NCI-H510A (cell line): ENCODE measurements at places on chromosomes 11 and 22.

DNA sequence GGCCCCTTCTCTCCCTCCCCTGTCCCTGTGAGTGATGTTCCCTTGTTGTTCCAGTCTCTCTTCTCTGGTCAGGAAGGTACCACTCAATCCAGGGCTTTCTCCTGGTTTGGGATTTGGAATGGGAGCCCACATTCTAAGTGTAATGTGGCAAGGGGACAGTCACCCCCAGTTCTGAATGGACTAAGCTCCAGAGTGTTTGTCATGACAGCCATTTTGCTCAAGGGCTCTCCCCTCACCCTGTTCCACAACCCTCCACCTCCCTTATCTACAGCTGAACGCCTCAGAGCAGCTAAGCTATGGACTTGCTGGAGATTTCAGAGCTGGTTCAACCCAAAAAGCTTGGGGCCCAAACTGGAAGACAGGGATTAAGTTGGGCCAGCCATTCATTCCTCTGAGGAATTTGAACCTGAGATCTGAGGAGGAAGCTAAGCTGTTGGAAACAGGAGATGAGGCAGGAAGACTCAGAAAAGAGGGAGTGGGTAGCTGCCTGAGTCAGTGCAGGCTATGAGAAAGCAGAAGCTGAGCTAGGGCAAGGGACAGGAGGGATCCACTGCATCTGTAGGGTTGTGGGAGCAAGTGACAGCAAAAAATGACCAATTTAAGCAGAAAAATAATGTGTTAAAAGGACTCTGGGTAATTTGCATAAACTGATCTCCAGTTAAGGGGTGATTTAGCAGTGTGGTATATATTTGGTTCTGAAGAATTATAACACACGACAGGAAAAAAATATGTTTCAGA lies 22.9 kb upstream of the FCHSD2 start:
- no peak for DNase-seq

DNA sequence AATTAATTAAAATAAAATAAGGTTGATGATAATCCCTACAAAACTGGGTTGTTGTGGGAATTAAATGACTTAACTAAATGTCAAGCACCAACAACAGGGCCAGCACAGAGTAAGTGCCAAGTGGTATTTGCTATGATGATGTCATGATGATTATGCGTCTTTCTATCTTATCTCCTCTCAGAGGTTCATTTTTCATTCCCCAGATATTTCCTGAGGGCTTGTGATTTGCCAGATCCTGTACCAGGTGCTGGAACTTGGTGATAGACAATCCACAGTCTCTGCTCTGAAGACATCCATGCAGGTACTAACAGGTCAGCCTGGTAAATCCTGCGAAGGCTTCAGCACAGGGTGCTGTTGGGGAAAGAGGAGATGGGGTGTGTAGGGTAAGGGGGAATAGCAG lies 8.1 kb upstream of the MYH9 start:
- no peak for DNase-seq

GRCh38 chr11:119729581-119729927 lies 554 bp upstream of the NECTIN1 start:
- DNase-seq = no peak

GRCh38 chr22:26785932-26786331 lies 128.5 kb downstream of the MIAT start:
- no peak for DNase-seq

GRCh38 chr11:106415510-106415909 lies 338.0 kb downstream of the AASDHPPT start:
- DNase-seq = no peak

- DNase-seq = no peak
Observed at GRCh38 chr11:1138097-1138496, 19.7 kb upstream of the MUC5AC start.

DNA sequence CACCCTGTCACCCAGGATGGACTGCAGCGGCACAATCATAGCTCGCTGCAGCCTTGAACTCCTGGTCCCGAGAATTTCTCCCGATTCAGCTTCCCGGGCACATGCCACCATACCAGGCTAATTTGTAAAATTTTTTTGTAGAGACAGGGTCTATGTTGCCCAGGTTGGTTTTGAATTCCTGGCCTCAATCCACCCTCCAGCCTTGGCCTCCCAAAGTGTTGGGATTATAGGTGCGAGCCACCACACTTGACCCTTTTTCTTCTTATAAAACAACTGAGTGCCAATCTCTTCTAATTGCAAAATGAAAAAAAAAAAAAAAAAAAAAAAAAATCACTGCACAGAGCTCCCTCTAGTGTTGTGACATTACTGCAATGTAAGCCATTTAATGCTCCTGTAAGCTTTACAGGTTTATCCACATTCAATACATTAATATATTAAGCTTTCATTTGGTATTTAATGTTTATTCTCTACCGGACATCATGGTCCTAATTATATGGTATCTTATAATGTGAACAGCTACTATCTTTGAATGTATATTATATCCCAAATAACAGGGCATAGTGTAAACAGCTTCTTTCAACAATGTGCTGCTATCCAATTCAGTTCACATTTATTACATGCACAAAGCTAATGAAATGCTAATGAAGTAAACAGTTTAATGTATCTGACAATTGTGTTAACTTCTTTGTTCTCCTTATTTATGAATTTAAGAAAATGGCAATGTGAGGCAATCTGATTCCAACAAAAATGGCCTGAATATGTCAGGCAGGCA lies 44.6 kb downstream of the COPB1 start:
- DNase-seq = no peak

DNA sequence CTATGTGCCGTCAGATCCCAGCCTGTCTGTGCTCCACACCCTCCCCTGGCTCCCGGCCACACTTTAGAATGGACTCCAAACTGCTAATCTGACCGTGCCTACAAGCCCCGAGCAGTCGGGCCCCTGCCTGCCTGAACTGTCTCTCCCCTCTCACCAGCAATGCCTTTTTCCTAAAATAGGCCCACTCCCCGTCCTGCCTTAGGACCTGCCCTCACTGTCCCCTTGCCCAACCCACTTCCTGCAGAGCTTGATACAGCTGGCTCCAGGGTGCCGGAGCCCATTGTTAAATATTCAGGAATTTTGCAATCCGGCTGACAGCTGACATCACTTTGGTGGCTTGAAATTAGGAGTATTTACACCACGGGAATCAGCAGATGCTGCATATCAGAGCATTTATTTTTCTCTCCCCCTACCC lies 21.4 kb downstream of the MN1 start:
- no peak for DNase-seq

DNA sequence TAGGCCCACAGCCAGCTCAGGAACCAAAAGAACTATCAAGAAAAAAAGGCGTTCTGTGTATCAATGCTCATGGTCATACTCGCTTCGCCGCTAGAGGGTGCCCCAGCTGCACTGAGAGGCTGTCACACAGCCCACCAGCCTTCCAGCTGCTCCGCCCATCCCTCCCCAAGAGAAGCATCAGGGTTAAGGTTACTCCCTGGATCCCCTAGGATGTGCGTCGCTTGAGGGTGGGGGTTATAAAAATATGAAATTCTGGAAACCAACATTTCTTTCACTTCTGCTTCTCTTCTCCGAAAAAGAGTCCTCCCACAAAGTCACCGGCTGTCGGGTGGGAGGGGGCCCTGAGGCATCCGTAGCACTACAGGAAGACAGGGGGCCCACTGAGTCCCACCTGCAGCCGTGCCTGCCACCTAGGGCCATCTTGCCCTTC lies 1.7 kb downstream of the CBX6 start:
- peak; percentile 35 for DNase-seq
